ENCODE measurements at places on chromosomes 16 and 17.

GRCh38 chr17:27907976-27908558, 14.9 kb upstream of the LYRM9 start:
- no peak for DNase-seq

DNA sequence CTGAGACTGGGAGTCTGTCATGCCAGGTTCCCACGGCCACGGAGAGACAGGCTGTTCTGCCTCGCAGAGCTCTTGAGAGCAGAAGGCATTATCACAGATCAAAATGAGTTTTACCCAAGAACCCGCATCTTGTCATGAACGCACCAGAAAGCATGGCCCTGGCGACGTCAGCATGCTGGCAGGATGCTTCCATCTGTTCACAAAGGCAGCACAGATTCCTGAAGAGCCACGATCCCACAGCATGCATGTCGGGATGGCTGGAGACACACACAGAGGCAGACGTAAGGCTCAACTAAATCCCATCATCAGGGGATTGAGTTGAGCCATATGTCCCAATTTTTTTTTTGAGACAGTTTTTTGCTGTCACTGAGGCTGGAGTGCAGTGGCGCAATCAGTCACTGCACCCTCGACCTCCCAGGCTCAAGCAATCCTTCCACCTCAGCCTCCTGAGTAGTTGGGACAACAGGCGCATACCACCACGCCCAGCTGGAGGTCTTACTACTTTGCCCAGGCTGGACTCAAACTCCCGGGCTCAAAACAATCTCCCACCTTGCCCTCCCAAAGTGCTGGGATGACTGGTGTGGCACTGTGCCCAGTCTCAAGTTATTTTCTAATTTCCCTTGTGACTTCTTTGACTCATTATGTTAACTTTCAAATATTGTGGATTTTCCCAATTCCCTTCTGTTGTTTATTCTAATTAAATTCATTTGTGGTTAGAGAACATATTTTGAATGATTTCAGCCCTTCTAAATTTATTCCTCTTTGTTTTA, 11.1 kb downstream of the FANCA start:
- DNase-seq, result no peak

GRCh38 chr16:89722392-89723278, 1.3 kb downstream of the ZNF276 start:
- DNase-seq, result no peak

DNA sequence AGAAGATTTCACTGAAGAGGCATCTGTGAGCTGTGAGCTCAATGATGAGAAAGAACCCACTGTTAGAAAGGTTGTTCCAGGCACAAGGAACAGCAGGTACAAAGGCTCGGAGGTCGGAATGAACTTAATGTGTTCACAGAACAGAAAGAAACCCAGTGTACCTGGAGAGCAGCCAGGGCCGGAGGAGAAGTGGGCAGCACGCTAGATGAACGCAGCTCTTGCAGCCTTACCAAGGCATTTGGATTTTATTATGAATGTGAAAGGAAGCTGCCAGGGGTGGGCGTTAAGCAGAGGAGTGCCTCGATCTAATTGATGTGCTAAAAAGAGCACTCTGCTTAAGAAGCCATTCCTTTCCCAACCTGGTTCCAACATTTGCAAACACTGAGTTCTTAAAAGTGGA, 19.0 kb downstream of the EEF2K start:
- DNase-seq, result no peak

GRCh38 chr17:46274238-46274637, 20.7 kb upstream of the LRRC37A start:
- DNase-seq, result no peak

GRCh38 chr17:69230939-69231338, 2.3 kb upstream of the ABCA10 start:
- no peak for DNase-seq

GRCh38 chr17:60442271-60443173, 20.2 kb downstream of the CHCT1 start:
- DNase-seq, result peak; percentile 21

DNA sequence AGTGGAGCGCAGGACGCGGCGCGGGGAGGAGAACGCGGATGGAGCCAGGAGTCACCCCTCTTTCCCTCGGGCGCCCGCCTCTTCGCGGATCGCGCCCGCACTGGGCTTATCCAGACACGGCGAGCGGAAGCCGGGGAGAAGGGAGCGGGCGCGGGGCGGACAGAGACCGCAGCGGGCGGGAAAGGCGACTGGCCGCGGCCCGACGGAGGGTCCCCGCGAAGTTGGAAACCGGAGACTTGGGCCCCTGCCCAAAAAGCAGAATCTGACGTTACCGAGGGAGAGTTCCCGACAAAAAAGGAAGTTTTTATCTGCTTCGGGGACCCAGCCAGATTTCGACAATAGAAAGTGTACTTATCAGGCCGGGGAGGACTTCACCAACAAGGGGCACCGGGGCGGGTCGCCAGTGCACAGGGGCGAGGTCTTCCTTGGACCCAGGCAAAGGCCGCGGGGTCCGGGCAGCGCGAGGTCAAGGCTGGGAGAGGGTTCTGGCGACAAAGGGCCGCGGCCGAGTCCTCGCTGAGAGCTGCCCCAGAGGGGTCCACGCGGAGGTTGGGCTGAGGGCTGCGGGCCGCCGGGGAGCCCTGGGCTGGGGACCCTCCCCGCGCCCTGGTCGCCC, 519 bp downstream of the ST6GALNAC2 start:
- no peak for DNase-seq

- DNase-seq, result no peak
These were observed 43.6 kb downstream of the RNF157 start for GRCh38 chr17:76196675-76197074.

GRCh38 chr16:23952128-23952970, 116.6 kb downstream of the PRKCB start:
- DNase-seq, result no peak

DNA sequence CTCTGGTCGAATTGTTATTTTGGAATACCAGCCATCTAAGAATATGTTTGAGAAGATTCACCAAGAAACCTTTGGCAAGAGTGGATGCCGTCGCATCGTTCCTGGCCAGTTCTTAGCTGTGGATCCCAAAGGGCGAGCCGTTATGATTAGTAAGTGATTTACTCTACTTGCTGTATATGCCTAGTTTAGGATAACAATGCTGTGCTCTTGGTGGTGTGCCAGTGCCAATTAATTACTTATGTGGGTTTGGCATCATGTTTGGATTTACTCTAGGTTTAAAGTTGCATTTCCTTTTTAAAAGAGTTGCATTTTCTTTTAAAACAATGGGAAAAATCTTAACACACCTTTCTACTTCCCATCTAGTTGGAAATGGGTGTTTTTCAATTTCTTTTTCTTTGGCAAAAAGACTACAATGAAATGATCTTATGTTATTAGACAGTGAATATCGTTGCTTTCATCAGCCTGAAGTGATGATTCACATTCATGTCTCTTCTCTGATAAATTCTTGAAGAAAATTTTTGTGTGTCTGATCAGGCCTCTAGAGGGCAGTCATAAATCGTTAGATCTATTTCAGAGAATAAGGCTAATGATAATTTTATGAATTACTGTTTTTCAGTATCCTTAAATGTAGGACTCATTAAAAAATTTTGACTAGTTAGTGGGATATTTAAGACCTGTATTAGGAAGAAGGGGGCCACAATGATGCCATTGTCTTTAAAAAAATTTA, 5.6 kb downstream of the SF3B3 start:
- DNase-seq, result no peak

GRCh38 chr17:47253541-47254402, at the start of gene ITGB3:
Gene ITGB3, plus strand, starts transcription at chr17:47253827. Its CDS starts 35 bp downstream, at chr17:47253862.
- DNase-seq, result peak; percentile 60

DNA sequence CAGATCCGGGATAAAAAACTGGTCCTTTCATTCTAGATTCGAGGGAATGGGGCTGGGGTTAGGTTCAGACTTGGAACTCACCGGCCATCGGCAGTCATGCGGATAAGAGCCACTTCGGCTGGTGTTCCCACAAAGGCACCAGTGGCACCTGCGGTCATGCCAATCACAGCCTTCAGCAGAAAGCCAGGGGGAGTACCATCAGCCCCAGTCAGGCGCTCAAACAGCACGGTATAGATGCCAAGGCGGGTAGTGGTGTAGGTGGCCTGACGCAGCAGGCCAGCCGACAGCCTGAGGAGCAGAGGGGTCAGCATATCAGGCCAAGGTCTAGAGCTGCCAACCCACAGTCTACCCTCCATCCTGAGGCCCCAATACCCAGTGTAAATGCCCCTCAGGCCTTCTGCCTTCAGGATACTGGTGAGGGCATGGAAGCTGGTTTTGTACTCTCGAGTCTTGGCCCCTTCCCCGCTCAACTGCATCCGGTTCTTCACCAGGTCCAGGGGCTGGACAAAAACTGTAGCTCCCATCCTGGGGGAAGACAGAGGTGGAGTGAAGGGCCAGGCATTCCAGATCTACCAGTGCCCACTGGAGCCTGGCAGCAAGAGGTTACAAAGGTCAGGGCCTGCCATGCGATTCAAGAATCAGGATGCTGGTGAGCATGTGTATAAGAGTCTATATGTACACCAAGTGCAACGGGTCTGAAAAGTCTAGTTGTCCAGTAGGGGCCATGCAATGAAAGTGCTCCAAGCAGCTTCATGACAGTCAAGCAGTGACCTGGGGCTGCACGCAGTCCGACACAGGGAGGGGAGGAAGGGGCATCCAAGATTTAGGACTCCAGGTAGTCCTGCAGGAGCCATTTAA, 929 bp downstream of the SLC25A11 start:
- DNase-seq, result no peak

DNA sequence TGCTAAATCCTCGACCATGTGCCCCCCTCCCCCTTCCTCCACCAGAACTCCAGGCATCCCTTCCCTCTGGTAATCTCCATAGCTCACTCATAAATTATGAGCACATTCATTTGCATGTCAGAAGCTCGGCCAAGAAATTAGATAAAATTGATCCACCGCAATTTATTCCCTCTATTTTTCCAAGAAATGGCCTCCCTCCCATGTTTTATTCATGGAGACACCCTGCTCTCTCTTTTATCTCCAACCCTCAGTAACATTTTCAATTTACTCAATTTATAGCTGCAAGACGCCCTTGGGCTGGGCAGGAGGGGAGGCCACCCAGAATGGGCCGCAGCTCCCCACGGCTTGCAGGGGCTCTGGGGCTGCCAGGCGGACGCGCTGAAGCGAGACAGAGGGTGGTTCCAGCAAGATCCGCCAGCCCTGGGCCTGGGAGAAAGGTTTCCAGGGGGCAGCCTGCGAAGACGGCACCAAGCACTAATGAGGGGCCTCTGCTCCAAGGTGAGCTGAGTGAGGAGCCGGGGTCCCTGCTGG, 54.7 kb upstream of the ZNF423 start:
- DNase-seq, result no peak

DNA sequence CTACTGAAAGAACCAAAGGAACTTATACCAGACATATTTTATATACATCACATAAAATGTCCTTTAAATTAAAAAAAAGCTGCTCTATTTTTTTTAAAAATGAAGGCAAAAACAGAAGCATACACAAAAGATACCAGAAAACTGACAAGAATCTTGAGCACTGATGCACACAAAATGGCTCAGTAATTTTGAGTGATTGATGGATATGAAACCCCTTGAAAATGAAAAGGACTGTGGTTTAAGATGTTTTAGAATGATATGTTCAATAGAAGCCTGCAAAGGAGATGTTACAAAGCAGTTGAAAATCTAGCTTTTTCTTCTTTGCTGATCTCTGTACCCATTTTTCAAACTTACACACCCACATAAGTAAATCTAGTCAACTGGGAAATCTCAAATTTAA, 2.7 kb downstream of the C16orf87 start:
- DNase-seq, result no peak

GRCh38 chr16:30896261-30896888, at the start of gene CTF1:
Gene CTF1, plus strand, starts transcription at chr16:30896614. Its CDS starts 30 bp downstream, at chr16:30896644.
- DNase-seq, result peak; percentile 69

GRCh38 chr16:76583466-76583865, 306.3 kb downstream of the CNTNAP4 start:
- no peak for DNase-seq

GRCh38 chr17:33492731-33493265, 199.7 kb upstream of the ASIC2 start:
- no peak for DNase-seq

DNA sequence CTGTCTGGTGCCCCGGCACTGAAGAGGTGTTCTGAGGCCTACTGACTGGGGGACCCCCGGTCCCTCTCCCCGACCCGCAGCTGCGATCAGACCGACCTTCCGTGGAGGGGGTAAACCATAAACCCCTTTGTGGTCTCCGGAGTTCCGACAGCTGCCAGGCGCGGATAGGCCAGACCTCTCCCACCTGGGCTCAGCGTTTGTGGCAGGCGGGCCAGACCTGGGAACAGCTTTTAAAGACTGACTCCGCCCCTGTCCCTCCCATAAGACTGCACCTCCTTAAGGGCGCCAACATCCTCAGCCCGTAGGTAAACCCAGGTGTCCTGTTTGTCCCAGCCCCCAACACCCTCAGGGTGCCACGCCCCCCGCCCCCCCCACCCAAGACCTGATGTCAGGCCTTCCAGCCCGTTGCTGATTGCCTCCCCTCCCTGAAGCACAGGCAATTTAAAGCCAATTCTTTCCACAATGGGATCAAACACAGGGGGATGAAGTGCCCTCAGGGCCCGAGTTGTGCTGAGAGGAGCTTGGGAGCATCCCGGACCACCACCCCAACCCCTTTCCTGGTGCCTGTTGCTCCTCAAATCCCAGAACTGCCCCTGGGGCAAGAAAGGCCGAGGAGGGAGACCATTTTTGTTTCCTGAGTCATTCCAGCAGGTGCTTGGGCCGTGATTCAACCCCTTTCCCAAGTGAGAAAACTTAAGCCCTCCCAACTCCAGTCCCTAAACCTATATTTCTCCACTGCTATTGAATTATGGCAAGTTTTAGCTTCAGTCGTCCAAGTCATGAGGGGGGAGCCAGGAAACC, at the start of gene SOX15:
Gene SOX15, minus strand, starts transcription at position 204 of the 801 bp plus-strand sequence. CDS start 418 bp downstream, outside the sequence.
- DNase-seq, result peak; percentile 66

DNA sequence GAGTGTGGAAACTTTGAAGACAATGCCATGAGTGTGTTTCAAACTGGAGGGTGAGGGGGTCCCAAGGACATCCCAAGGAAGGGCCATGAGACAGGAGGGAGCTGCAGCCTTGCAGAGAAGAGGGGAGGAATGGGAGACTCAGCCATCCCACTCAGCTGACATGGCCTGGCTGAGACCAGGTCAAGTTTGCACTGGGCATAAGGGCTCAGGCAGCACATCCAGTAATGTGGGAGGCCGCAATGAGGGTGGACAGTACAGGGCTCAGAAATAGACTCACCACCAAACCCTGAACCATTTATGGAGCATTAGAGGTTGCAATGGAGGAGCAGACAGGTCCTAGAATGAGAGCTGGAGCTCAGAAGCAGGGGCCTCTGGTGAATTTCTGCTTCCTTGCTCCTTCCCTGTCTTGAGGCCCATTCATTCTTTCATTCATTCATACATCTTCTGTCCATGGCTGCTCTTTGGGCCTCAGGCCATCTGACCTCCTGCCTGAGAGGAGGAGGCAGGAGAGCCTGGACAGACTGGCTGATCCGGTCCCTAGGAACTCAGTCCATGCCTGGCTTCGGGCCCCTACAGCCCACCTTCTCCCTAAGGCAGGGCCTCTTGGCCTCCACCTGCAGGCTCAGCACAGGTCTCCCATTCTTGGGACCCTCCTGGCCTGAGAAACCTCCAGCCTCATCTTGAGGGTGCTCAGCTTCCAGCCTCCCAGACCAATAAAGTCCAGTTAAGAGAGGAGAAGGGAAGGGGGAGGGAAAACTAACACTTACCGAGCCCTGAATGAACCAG, 70.5 kb upstream of the CDH5 start:
- no peak for DNase-seq

- no peak for DNase-seq
These were observed 5.8 kb downstream of the CBX8 start for GRCh38 chr17:79790805-79791734.

GRCh38 chr17:44847586-44847985, at the start of gene HIGD1B:
Gene HIGD1B, plus strand, starts transcription at chr17:44847883. Its CDS starts 270 bp downstream, at chr17:44848153.
- no peak for DNase-seq
